H7 (cell line): ENCODE measurements at places on chromosomes 5 and 9. TPM values are rescaled to one million over a fixed set of nuclear protein-coding genes. Genes with fewer than 3 reads are reported as not detected.
A peak's percentile ranks its signal among the peaks of the same experiment; 100 is the strongest.

DNA sequence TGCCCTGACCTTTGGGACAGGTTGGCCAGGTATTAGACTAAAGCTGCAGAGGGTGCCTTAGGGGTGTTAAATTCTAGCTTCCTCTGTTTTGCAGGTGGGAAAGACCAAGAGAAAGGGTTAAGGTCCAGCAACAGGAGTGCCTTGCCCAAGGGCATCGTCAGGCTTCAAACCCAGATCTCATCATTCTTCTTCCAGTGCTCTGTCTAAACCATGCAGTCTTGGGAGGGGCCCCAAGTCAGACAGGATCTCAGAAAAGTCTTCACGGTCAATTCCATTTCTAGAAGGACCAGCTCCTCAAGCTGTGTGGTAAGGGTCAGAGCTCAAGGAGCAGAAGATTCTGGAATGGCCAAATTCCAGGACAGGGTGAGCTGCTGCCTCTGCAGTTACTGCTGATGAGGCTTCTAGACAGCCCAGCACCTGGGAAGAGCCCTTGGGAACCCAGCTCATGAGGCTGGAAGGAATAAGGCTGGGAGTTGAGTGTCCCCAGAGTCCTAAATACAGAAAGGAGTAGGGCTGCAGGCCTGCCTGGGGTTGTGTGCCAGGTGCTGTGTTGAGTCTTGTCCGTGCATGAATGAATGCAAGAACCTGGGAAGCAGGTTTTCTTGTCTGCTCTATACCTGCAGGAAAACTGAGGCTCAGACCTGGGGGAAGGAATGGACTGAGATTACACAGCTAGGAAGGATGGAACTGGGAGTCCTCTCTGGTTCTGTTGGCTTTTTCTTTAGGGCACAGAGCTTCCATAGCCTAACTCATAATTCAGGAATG, 69.3 kb downstream of the WWC1 start:
- no peak for DNase-seq

- no peak for DNase-seq
These were observed 38.3 kb downstream of the RASEF start for GRCh38 chr9:83024506-83025125.

DNA sequence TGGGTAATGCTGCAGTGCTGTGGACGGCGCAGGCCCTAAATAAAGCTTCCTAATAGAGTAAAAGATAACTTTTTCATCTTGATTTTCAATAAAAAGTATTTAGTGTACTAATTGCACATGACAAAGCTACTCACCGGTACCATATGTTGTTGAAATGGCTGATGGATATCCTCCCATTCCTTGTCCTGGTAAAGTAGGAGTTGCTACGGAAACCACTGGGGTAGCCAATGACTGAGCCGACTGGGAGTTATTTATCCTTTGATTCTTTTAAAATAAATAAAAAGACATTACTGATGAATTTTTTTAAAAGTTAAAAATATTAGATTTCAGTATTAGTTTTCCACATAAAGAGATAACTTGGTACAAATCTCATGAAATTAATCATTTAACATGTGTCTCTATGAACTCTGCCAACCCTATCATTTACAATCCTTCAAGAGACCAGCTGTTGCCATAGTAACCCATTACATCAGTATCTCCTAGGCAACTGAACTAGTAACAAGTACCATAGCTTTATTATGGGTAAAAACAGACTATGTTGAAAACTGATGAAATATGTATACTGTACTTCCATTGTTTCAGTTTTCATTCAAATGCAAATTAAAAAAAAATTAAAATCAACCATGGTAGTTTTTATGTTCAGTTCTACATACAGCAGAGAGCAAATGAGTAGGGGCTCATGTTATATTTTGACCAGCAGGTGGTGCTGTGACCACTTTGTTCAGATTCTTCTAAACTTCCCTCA, 153.7 kb downstream of the MEF2C start:
- DNase-seq = peak; percentile 23

GRCh38 chr5:80039650-80040049, 4.5 kb downstream of the THBS4 start:
- DNase-seq = no peak

DNA sequence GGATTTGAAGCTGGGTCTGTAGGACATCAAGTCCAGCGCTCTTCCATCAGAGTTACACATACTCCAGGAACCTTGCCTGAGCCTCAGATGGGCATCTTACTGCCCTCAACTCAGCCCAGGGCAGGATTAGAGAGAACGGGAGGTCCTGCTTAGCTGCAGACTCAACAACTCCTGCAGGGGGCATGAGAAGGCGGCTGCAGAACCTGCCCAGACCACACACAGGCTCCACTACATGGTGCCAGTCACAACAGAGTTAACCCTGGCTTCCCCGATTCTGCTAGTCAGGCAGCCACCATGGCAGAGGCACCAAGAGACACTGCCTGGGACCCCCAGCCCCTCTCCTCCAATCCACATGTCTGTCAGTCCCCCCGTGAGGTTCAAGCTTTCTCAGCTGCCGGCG, 23.9 kb upstream of the CPLX2 start:
- peak; percentile 90 for DNase-seq

DNA sequence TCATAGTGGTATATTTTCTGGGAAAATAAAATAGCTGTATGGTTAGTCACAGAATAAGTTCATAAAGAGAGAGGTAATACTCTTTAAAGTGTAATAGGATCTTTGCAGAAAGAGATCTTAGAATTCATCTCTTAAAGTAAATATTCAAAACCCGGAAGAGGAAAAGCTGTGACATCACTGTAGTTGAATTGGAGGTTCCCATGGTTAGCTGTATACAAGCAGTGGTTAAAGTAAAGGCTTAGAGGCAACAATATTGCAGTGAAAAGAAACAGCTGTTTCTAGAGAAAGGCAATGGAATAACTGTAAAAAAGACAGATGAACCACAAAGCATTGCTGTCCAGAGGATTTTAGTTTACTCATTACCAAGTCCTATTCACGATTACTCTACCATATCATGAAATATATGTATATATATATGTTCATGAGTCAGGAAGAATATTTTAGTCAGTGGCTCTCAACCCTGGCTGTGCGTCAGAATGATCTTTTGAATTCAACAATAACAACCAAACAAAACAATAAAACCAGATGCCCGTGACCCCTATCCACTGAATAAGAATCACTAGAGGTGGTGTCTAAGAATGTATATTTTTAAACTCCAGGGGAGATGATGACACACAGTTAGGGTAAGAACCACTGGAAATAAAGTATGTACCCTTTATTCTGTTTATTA, 4.7 kb downstream of the ERCC6L2 start:
- no peak for DNase-seq

DNA sequence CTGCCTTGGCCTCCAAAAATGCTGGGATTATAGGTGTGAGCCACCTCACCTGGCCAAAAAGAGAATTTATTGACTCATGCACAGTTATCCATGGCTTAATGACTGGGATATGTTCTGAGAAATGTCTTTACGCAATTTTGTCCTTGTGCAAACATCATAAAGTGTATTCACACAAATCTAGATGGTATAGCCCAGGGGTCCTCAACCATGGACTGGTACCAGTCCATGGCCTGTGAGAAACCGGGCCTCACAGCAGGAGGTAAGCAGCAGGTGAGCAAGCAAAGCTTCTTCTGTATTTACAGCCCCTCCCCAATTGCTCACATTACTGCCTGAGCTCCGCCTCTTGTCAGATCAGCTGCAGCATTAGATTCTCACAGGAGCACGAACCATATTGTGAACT, 12.4 kb upstream of the SIL1 start:
- no peak for DNase-seq

GRCh38 chr5:67003935-67004729, 192.5 kb downstream of the CD180 start:
- peak; percentile 90 for DNase-seq

- no peak for DNase-seq
These were observed 66.6 kb upstream of the ECM2 start for GRCh38 chr9:92602413-92602812.

DNA sequence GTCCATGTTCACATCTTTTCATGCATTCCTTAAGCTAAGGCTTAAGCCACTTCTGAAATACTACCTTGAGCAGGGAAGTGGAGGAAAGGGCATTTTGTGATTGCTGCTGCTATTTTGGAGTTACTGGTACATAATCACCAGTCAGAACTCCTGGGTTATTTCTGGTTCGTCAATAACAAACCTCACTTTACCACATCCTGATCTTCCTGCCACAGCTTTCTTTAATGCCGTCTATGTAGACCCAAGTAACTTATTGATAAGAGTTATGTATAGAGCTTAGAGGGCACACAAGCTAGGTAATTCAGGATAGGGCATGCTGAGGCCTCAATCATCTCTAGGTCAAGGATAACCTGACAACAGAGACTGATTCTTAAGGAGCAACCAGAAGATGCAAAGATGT, 120.7 kb downstream of the DOCK8 start:
- DNase-seq = no peak

DNA sequence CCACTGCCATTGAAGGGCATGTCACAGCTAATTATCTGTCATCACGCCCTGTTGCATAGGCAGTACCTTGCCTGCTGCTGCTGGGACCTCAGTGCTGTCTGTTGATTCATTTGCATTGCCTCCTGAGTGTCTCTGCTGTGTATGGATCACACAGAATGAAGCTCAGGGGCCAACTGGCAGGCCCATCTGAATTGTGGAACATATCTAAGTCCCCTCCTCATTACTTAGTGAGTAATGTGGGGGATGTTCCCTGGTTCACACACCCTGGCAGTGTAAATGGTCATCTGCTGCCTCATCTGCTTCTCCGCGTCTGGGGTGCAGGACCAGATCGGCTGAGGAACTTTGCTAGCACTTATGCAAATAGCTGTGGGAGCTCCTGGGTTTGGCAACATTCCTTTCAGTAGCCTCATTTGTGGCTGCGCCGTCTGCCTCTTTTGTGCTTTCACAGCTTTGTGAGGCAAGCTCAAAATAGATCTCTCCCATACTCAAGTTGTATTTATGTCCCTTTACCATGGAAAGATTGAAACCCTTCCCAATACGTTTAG, 25.4 kb downstream of the TYRP1 start:
- peak; percentile 13 for DNase-seq

DNA sequence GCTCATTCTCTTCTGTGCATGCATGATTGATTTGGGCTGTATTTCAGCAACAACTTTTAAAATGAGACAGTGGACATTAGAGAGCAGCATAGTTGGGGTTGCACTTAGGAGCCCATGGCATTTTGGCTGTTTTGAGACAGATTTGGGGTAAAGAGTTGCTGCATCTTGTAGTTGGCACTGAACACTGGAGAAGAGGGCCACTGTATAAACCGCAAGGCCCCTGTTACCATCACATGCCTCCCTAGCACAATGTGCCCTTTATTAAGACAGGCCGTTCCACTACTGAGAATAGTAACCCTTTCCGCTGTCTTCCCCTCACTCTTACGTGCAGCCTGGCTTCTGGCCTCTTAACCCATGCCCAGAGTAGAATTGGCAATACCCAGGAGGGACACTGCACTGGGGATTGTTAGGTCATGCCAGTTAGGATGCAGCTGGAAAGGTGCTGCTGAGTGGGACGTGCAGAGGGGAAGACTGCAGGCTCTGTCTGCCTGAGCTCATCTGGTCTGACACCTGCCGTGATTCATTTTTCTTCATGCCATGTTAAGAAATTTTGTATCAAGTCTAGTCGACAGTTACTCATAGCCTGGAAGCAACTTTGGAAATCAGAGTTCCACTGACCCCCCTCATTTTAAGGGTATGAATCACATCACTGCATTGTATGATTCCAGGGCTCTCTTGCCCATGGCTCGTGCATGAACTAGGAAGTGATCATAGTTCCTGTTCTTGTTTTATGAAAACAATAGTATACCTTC, 146.9 kb upstream of the DMRT1 start:
- DNase-seq = no peak

DNA sequence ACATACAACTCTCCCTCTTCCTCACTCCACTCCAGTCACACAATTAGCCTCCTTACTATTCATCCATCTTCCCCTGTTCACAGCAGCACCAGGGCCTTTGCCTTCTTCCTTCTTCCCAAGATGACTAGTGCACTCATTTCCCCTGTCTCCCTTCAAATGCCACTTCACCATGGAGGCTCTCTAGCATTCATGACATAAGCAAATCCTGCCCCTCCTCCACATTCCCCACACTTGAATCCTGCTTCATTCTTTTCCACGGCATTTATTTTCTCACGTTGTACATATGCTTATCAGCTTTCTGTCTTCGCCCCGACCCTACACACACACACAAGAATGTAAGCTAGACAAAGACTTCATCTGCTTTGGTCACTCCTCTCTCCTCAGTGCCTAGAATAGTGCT, 133.3 kb downstream of the CDK5RAP2 start:
- DNase-seq = no peak

DNA sequence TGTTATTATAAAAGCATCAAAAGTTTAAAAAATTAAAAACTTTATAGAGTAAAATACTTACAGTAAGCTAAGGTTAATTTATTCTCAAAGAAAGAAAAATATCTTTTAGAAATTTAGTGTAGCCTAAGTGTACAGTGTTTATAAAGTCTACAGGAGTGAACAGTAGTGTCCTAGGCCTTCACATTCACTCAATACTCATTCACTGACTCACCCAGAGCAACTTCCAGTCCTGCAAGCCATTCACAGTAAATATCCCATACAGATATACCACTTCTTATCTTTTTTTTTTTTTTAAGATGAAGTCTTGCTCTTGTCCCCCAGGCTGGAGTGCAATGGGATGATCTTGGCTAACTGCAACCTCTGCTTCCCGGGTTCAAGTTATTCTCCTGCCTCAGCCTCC, 73.1 kb upstream of the FST start:
- no peak for DNase-seq

GRCh38 chr9:14806941-14807520, 84.5 kb upstream of the CER1 start:
- no peak for DNase-seq

DNA sequence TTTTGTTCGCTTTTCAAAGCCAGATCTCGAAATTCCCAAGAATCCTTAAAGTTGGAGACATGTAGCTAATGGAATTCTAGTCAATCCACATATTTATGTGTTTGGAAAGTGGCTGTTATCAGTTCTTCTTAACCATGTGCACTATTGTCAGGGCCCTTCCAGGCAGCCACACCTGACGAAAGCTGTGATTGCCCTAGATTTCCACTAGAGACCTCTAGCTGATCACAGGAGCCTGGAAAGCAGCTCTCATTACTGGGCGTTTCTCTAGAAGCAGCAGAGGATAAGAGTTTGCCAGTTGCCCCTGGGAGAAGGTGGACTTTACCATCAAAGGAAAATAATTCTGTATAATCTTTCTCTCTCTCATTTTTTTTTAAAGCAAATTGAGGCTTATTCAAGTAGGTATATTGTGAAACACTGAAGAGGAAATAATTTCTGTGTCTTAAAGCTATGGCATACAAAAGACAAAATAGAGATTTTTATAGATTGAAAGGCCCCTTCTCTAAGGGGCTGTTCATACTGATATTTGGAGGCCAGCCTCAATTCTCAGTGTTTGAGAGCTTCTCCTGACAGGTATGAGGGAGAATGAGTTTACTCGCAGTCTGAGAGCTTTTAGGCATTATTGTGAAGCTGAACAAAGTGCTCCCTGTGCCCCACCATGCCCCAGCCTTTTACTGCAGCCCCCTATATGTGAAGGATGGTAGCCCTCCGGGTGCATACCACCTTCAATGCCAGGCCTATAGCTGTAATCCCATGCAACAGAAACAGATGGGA, 405.4 kb upstream of the ACTBL2 start:
- peak; percentile 57 for DNase-seq

- no peak for DNase-seq
These were observed 22.6 kb downstream of the TMEM245 start for GRCh38 chr9:109097146-109097545.

- DNase-seq = no peak
These were observed 170.1 kb upstream of the TARS1 start for GRCh38 chr5:33270671-33271070.

DNAH5 gene
- 0.07 and 0.41 TPM in 2 replicates for total RNA-seq

FST gene
- total RNA-seq = 15.9 and 20.8 TPM in 2 replicates

ADCY2 gene
- 17.3 and 30.0 TPM in 2 replicates for total RNA-seq

WNT8A gene
- 7.5 and 13.2 TPM in 2 replicates for total RNA-seq

GNA14 gene
- total RNA-seq = 5.5 and 7.1 TPM in 2 replicates

IFNB1 gene
- total RNA-seq = not detected in 2 replicates

IRF1 gene
- total RNA-seq = 4.5 and 6.5 TPM in 2 replicates
